ENCODE measurements at places on chromosomes 4 and X. TPM values are rescaled to one million over a fixed set of nuclear protein-coding genes. Genes with fewer than 3 reads are reported as not detected.

SYNPO2 gene
- 2.0 TPM for total RNA-seq

CXCL13 gene
- not detected for total RNA-seq

DGKK gene
- not detected for total RNA-seq

PPP4R3C gene
- not detected for total RNA-seq

SMIM10 gene
- 6.4 TPM for total RNA-seq

Data from smooth muscle cell of trachea (primary cell).